Right renal pelvis (tissue), 4 donors: ENCODE measurements at places on chromosomes 12 and 14. TPM values are rescaled to one million over a fixed set of nuclear protein-coding genes. Genes with fewer than 3 reads are reported as not detected.

SERPINA12 gene
- 0.27 TPM for polyA plus RNA-seq

MYRFL gene
- 0.91 TPM for polyA plus RNA-seq

KRT86 gene
- polyA plus RNA-seq, result not detected

- no peak for DNase-seq
These were observed 36.8 kb downstream of the GALNT9 start for GRCh38 chr12:132292328-132293319.

- DNase-seq, result no peak
These were observed 62.7 kb downstream of the TESC start for GRCh38 chr12:117036547-117036946.

GRCh38 chr12:1738446-1738845, 47.6 kb downstream of the ADIPOR2 start:
- DNase-seq, result no peak

DNA sequence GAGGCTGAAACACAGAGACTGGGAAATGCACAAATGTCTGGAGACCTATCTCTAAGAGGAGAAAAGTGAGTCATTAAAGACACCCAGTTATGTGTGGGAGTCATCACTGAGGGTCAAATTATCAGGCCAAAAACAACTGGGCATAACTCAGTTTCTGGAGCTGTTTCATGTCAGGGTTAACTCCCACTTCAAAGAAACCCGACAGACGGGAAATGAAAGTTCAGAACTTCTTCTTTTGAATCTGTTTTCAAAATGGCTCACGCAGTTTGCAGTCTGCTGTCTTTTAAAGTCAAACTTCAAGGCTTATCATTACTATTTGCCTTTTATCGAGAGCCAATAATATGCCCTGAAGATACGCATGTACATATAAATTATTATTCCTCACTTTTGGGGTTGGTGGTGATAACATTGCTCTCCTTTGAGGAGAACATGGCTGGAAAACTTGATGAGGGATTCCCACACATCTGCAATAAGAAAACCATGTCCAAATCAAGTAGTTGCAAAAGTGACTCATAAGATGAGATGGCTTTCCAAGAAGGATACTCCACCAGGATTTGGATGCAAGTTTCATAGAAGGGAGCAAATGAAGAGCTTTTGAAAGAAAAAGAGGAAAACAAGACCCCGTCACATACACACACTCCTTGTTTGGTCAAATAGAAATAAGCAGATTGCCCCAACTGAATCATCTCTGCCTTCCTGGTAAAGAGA, 341.4 kb downstream of the ADAMTS20 start:
- no peak for DNase-seq

DNA sequence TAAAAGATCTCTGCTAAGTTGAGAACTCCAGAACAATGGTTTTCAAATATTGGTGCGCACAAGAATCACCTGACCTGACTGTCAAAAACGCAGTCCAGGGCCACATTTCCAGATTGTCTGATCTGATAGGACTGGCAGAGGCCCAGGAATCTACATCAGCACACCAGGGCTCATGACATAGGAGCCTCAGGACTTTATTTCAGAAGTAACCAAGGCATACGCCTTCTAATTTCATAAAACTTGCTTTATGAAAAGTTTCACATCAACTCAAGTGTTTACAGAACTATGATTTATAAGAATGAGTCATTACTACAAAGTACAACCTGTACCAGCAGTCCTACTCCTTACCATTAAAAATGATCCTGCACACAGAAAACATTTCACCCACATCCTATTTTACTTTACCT, 47.7 kb upstream of the PTPRO start:
- DNase-seq, result no peak

DNA sequence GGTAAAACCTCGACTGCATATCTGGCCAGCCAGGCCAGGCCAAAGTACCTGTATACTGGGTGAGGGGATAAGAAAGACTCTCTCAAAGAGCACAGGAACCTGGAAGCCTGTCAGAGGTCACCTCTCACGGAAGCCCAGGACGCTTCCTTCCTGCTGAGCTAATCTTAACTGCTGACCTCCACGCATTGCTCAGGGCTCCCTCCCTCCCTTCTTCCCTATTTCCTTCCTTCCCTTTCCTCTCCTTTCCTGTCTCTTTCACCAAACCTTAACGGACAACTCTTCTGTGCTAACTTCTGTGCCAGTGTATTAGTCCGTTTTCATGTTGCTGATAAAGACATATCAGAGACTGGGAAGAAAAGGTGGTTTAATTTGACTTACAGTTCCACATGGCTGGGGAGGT, 14.8 kb upstream of the RNASE10 start:
- no peak for DNase-seq
